T-helper 17 cell (primary cell): ENCODE measurements at places on chromosomes 12 and 14. TPM values are rescaled to one million over a fixed set of nuclear protein-coding genes. Genes with fewer than 3 reads are reported as not detected.

DNA sequence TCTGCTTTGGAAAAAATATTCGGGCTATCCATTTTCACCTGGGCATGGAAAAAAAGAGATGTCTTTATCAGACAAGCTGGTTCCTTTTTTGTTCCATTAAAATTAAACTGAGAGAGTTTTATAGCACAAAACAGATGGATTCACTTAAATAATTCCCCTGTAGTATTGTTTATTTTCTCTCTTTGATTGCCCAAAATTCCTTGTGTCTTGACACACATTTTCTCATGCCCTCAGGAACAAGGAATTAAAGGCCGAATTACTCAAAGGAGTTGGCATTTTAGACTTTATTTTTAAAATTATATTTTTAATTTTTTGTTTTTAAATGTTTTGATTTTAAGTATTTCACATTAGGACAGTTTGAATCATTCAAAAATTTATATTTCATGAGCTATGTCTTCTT lies 69.6 kb upstream of the SLCO1C1 start:
- DNase-seq = no peak

GRCh38 chr12:65259501-65259900 lies 19.0 kb upstream of the MSRB3 start:
- no peak for DNase-seq

DNA sequence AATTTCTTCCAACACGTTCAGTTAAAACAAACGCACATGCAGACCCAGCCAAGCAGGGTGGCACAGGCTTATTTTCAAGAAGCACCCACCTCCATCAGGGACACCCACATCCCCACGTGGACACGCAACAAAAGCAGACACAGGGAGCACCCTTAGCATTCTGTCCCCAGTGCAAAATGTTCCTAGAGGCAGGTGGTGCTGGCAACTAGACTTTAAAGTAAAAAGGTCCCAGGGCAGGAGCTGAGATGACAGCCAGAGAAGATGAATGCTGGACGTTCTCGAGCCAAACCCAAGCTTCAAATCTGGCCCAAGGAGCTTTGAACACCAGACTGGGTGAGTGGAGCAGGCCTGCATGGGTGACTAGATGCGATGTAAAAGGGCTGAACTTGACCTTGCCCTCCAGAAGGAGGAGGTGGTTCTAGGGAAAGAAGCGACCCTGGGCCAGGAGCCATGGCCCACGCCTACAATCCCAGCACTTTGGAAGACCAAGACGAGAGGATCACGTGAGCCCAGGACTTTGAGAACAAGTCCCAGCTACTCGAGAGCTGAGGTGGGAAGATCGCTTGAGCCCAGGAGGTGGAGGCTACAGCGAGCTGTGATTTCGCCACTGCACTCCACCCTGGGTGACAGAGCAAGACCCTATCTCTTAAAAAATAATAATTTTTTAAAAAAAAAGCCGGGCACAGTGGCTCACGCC lies 47.3 kb downstream of the KDM2B start:
- DNase-seq = no peak

- DNase-seq = no peak
These were observed 52.4 kb upstream of the CDKN3 start for GRCh38 chr14:54344445-54344844.

DNA sequence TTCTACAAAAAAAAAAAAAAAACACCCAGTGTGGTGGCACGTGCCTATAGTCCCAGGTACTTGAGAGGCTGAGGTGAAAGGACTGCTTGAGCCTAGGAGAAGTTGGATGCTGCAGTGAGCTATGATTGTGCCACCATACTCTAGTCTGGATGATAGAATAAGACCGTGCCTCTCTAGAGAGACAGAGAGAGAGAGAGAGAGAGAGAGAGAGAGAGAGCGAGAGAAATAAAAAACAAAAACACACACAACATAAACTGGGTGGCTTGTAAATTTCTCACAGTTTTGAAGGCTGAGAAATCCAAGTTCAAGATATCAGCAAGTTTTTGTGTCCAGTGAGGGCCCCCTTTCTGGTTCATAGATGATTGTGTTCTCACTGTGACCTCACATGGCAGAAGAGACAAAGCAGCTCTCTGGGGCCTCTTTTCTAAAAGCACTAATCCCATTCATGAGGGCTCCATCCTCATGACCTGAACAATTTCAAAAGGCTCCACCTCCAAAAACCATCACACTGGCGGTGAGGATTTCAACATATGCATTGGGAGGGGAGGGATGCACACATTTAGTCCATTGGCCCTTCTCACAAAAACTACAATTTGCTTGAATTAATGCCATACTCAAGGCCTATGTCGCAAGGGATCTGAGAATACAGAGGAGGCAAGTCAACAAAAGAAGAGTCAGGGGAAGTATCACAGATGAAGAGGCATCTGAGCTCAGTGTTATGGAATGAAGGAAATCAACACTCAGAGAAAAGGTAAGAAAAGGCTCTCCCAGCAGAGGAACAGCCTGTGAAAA lies 94.9 kb downstream of the PPM1H start:
- DNase-seq = no peak

DNA sequence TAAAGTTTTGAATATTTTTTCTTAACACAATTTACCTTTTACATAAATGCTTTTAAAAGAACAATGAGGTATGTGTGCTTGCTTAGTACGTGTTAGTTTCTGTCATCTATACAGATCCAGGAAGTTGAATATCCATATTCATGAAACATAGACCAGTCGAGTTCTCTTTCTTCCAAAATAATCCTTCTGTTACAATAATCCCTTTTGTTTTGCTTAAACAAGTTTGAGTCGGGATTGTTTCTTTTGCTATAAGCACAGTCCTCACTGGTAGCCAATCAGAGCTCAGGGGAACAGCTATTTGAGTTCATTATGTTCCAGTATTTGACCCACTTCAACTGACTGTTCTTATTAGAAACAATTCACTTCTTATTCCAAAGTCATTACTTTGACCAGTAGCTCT lies 214.7 kb upstream of the FLRT2 start:
- DNase-seq = no peak

DNA sequence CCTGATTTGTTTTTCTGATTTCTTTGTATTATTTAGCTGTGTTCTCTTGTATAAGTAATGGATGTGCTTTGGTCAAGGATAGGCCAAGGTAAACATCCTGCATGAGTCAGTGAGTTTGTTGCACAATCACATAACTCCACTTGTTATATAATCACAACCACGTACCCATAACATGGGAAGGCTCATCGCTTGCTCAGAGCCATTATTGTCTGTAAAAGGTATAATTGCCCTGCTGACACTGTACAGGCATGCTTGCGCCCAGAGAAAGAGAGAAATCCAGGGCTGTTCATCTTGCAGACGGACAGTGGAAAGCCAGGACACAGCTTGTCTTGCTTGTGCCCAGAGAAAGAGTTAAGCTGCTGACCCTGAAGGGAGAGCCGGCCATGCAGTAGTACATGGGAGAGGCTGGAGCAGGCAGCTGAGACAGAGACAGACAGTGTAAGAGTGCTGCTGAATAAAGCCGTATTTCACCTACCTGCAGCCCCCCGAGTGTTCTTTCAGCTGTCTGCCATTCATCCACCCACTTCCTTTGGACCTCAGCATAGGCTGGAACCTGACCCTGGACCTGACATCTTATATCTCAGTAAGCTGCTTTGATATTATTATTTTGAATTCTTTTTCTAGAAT lies 174.7 kb upstream of the DAAM1 start:
- no peak for DNase-seq

- DNase-seq = peak; percentile 24
These were observed 3.6 kb downstream of the MGAT2 start for GRCh38 chr14:49623941-49624839.

The RECQL gene
- 23.8 TPM for total RNA-seq

The USP44 gene
- total RNA-seq = 2.2 TPM

DNA sequence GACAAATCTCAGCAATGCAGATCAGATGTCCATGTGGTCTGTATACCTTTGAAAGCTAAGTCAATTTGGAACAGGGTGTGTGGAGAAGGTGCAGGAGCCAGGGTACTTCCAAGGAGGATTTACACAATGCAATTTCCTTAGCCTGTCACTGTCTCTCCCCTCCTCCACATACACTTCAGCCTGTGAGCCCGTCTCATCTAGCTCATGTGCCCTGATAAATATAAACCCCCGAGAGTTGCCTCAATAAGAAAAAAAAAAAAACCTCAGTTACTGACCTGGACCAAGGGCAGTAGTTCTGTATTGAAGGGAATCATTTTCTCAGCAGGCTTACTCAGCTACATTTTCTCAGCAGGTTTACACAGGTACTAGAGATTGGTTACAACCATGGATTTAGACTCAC lies 132.1 kb upstream of the PELI2 start:
- DNase-seq = no peak

The ABCB9 gene
- total RNA-seq = 4.1 TPM

- no peak for DNase-seq
These were observed 100.8 kb upstream of the DACT1 start for GRCh38 chr14:58537004-58537403.

DNA sequence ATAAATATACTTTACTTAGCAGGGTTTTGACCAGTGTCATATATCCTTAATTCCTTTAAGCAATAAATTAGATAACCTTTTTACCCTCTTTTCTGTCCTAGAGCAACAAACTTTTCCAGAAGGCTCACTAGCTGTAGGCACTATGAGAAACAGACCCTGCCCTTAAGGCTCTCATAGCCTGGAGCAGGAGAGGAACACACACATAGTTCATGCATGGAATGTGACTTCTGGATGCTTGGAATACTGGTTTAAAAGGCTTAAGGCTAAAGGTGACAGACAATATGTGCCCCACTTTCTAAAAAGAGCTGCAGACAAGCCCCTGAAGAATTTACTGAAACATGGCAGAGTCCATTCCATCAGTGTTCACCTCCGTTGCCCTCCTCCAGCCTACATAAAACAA lies 237.2 kb downstream of the TTC8 start:
- DNase-seq = no peak

DNA sequence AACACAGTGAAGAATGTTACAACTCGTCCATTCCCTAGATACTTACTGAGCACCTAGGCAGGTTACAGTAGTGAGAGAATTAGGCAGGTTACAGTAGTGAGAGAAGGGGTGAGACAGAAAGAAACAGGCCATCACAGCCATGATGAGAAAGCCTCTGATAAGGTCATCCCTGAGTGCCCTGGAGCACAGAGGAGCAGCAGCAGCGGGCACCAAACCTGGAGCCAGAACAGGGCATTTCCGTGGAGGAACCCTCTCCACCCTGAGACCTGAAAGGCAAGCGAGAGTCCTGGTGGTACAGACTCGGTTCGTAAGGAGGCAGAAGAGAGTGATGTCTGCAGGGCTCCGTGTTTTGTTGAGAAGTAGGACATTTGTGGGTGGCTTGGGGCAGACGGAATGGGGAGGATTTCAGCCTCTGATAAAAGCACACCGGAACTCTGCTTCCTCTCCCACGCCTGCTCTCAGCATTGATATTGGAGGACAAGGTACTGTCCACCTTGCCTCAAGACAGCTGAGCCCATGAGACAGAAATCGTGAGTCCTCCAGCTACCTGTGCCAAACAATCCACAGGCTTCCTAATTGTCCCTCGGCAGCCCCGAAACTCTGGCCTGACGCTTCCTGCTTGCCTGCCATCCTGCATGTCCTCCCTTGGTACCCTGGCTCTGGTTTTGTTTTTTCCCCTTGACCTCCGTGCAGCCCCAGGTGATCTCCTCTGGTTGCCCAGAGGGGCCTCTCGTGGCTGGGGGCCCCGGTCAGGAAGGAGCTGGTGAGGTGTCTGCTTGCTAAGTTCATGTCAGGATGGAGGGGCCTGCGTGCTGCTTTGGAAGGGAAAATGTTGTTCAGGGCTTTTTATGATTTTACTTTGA lies 136.1 kb downstream of the GCH1 start:
- DNase-seq = no peak

DNA sequence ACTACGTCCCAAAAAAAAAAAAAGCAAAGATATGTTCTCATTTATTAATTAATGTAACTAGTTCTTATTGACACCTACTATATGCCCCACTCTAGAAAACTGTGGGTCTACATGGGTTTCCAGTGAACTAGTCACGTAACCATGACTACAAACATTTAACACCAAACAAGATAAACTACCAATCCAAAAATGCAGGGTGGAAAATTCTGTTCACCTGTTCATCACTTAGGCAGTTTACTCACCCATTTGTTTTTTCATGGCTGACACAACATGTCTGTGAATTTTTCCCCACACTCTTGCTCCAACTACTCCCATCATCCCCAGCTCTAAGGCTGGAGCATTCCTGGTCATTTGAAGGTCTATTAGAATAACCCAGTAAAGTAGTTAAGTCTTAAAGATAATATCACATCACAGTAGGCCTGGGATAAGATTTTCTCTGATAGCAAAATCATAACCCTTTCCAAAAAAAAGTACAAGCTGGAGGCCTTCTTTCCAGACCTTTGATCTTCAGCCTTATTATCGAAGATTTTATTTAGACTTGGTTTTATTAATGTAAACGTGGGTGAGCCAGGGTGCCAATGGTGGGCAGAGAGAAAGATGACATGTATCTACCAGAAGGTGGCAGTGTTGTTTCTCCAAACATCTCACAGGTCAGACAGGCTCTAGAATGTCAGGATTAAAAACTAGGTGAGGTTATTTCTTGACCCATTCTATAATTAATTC lies 61.6 kb upstream of the DAAM1 start:
- no peak for DNase-seq

The ACVRL1 gene
- not detected for total RNA-seq

DNA sequence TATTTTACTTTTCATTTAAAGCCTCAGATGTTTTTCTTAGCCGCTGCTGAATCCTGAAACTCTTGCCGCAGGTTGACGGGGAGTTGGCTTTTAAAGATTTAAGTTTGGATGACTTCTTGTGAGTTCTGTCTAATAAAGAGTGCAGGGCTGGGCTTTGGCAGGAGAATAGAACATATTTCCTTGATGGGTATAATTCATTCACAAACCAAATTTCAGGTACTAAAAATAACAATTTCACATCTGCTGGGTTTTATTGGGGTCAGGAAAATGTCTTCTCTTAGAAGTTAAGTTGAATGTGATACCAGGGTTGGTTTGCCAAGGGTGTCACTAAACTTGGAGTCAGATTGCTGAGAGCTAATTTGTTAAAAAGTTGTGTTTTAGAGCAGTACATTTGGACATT lies 9.7 kb downstream of the SP1 start:
- DNase-seq = no peak

DNA sequence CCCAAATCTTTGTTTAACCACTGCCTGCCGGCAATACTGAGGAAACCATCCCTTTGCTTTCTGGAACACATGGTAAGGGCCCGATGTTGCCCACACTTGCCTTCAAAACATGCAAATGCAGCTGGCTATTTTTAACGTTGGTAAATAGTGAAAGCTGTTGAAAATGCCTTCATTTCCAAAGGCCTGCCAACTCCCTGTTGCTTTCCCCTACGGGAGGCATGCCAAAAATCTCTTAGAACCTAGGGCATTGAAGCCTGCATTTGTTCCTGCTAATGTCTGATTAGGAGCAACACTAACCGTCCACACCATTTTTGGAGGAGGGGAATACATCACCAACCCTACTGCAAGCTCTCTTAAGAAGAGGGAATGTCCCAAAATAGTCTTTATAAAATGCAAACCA lies 152.6 kb upstream of the NOS1 start:
- DNase-seq = no peak
